Thymus (tissue), 14 donors: ENCODE measurements at places on chromosomes 12 and 14. TPM values are rescaled to one million over a fixed set of nuclear protein-coding genes. Genes with fewer than 3 reads are reported as not detected.

- H3K4me3 ChIP-seq: no peak overlapping the region
- H3K27ac ChIP-seq: no peak overlapping the region
- no peak for DNase-seq
- no peaks in the 10 kb centered on the region for H3K36me3 ChIP-seq
- no peaks in the 10 kb centered on the region for H3K4me1 ChIP-seq
- no peaks in the 10 kb centered on the region for H3K27me3 ChIP-seq
Measured at GRCh38 chr12:75711271-75711670, 199.9 kb upstream of the KRR1 start.

Gene TSPAN19
- total RNA-seq: 0.05 TPM

DNA sequence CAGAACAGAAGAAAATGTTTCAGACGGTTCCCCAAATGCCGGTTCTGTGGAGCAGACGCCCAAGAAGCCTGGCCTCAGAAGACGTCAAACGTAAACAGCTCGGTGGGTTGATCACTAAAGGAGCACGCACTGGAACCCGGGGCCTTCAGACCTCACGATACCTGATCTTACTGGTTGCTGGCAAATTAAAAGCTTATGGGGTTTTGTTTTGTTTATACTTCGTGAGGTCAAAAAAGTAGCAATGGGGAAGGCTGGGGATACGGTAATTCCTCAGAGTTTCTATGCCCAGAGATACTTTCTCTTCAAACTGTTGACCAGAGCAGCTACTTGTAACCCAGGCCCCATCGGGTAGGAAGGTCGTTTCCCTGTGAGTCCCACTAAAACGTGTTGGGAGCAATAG lies 1.7 kb downstream of the CDKN1B start:
- H3K27ac ChIP-seq: peak overlapping the region; percentile 100
- H3K27me3 ChIP-seq: no peaks in the 10 kb centered on the region
- peaks cover 7% of the 10 kb centered on the region for H3K4me1 ChIP-seq
- H3K4me3 ChIP-seq: peak overlapping the region; percentile 96

Gene ESPL1
- 8.9 TPM for total RNA-seq
